ENCODE measurements at places on chromosomes 2 and 18.

- DNase-seq, result no peak
These were observed 169.2 kb upstream of the GLI2 start for GRCh38 chr2:120566331-120567035.

- no peak for DNase-seq
These were observed 46.9 kb upstream of the ATP8B1 start for GRCh38 chr18:57850063-57850462.

- no peak for DNase-seq
These were observed 216.2 kb downstream of the SRBD1 start for GRCh38 chr2:45394842-45395241.

GRCh38 chr2:213846856-213847255 is 562.6 kb downstream of the SPAG16 start:
- DNase-seq, result no peak

DNA sequence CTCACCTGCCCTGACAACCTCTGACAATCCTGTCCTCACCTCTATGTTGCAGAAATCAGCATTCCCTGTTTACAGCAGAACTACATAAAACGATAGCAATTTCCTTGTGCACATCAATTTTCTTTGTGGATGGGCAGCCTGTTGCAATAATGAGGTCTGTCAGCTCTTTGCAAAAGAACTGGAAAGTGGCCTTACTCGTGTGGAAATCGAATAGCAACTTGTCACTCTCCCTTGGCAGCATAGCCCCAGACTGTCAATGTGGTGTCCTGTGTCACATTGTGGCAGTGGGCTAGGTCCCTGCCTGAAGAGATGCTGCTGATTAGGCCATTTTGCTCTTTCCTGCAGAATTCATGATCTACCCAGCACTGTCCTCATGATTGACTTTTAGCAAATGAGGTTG is 531.9 kb downstream of the CCDC85A start:
- DNase-seq, result no peak

DNA sequence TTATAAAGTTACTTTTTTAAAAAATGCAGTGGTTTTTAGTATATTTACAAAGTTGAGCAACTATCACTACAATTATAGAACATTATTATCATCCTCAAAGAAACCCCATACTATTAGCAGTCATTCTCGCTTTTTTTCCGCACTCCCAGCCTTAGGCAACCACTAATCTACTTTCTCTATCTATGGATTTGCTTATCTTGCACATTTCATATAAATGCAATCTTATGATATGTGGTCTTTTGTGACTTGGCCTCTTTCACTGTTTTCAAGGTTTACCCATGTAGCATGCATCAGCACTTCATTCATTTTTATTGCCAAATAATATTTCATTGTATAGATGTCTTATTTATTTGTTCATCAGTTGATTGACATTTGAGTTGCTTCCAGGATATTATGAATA is 273.4 kb downstream of the AGPS start:
- no peak for DNase-seq

DNA sequence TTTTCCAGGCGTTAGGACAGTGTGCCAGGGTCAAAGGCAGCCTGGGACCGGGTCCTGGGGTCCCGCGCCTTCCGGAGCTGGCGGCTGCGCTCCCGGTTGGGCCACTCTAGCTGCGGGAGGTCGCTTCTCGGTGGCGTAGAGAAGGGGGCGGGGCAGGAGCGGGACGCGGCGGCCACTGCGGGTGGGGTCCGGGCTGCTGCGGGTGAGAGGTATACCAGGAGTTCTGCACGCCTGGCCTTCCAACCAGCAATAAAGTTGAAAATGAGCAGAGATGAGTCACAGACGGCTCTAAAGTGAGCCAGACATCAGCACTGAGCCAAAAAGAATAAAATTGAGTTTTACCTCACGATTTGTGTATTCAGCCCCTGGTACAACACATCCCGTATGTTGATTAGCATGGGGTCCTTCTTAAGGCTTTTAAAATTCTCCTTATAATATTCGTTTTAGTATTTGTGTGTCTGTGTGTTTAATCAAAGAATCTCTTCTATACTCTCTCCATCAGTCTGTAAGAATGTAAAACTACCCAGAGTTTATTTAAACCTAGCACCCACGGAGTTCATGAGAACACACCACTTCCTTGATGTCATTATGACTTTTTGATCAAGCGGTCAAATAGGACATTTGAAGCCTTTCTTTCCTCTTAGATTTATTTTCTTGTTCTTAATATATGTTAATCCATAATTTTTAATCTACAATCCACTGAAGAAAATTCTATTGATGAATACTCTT is at the start of gene C1GALT1C1L:
C1GALT1C1L (minus strand) TSS at position 108 of the 729 bp plus-strand sequence; CDS start at position 1, 107 bp downstream.
- no peak for DNase-seq

DNA sequence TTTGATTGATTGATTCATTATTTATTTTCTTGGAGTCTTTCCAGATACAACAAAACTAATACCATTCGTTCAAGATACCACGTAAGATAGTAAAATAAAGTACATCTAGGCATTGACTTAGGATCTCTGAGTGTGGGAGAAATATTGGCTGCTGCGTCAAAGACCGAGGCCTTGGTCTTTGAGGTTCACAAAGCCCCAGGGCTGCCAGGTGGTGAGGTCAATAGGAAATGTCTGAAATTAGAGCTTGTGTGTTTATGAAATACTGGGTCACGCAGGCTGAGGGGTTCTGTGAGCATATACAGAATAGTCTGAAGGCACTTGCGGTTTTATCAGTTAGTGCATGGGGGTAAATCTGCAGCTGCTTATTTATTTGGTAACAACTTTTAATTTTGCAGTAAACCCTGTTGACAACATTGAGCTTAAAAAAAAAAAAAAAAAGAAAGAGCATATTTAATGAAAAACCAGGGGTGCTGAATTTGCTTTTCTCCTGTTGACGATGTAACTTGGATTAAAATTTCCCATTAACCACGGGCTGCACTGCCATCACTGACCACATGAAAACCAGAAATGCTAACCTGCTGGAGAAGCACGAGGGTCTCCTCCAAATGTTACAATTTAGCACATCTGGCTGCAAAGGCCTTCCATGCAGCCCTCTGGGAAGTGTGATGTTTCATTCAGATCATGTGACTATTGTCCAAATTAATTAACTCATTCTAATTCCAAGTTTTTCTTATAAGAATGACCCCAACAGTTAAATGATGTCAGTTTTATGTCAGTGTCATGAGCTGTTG is 27.1 kb upstream of the SERPINB12 start:
- no peak for DNase-seq

- no peak for DNase-seq
These were observed at the start of gene LYG2 for GRCh38 chr2:99255491-99256318. TSS of gene LYG2 (minus strand) at chr2:99255666. CDS start at chr2:99254260, 1,406 bp downstream.

- DNase-seq, result no peak
These were observed 109.2 kb downstream of the TMEM18 start for GRCh38 chr2:567865-568638.

- DNase-seq, result no peak
These were observed 4.3 kb downstream of the ITPRIPL1 start for GRCh38 chr2:96329456-96329855.

DNA sequence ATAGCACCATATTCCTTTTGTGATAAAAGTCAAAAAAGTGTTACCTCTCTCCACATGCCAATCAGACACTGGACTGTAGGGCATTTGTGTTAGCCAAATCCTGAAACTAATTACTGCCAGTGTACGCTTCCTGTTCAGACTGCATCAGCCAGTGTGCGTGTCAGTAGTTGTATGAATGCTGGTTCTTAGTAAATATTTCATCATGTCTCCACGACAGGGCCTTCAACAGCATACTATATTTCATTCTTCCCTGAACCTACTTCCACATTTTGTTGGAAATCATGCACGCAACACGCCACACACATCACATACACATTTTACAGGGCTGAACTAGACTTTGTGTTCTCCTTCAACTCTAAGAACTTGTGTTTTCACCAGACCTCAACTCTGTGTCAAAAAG is 77.5 kb downstream of the EPB41L3 start:
- DNase-seq, result no peak

GRCh38 chr2:140892911-140893637 is 1237.7 kb downstream of the LRP1B start:
- no peak for DNase-seq

DNA sequence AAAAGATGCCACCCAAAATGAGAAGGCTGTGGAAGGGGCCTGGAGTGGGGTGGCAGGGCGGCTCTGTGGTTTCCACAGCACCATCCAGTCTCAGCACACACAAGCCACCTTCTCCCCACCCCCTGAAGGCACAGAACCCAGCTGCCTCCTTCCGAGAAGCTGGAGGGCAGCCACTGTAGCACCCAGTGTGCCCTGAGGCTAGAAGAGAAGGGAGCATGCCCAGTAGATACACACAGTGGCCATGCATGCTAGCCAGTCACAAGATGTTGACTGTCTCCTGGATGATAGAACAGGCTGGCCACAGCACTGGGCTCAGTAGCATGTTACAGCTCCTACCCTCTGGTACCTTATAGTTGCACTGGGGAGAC is 148.9 kb upstream of the EPAS1 start:
- DNase-seq, result no peak

- no peak for DNase-seq
These were observed 2030.6 kb upstream of the CELF4 start for GRCh38 chr18:39596221-39596620.
